ENCODE measurements at places on chromosomes 6 and 20.

GRCh38 chr6:155248008-155249001 is 15.5 kb upstream of the CLDN20 start:
- DNase-seq = peak; percentile 50

DNA sequence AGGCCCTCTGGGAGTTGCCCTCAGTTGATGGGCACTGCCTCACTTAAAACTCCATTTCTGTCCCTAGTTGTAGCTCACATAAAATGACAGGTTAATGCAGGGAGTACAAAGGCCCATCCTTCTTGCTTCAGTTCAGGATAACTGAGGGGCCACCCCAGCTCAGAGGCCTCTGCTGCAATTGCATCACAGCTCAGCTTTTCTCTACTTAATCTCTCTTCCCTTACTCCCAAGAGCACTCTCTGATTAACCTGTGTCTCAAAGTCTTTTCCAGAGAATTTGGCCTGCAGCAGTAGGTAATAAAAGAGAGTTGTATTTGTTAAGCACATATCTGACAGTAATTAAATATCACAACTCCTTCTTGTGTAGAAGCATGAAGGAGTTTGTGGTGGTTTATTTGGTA is 40.9 kb upstream of the FLRT3 start:
- DNase-seq = no peak

DNA sequence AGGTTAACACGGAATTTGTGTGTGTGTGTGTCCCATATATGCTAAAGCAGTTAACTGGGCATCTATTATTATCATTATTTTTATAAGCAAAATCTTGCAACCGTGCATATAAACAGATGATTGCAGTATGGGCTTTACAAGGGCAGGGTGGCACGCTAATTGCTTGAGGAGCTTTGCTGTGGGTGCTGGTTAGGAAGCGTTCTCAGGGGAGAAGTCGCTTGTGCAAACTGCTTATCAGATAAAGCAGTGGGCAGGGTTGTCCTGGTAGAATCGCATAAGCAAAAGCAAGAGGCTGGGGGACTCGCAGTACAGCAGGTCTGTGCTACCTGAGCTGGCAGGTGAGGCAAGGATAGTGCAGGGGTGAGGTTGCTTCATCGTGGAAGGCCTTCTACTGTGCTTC is 9.7 kb upstream of the CCN6 start:
- no peak for DNase-seq

DNA sequence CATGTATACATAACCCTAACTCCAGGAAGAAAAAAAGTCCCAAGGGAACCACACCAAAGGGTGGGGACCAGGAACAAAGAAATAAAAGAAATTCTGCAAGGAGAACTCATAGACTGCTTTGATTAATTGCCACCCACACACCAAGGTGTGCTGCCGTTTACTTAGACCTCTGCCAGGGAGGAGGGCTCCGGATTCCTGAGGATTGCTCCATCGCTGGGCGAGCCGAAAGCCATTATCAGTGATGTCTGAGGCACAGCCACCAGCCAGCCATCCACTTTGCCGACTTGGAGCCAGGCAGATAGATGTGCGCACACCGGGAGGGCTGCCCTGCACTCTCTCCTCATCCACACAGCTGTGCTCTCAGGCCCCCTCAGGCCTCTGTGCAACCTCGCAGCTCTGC is 272.7 kb upstream of the FOXQ1 start:
- DNase-seq = no peak

DNA sequence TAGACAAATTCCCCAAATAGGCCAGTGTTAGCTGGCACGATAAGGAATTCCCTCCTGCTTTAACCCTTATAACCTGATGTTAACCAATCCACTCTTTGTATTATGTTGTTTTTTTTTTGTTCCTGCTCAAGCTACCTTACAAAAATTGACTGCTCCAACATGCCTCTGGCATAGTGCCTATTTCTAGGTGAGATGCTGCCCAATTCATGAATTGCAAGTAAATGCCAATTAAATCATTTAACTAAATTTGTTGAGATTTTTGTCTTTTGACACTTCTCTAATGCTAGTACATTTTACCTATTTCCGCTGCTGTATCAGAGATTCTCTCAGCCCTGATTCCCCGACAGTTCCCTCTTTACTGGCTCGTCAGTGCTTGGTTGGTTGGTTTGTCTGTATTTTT is 66.5 kb downstream of the HECA start:
- no peak for DNase-seq

DNA sequence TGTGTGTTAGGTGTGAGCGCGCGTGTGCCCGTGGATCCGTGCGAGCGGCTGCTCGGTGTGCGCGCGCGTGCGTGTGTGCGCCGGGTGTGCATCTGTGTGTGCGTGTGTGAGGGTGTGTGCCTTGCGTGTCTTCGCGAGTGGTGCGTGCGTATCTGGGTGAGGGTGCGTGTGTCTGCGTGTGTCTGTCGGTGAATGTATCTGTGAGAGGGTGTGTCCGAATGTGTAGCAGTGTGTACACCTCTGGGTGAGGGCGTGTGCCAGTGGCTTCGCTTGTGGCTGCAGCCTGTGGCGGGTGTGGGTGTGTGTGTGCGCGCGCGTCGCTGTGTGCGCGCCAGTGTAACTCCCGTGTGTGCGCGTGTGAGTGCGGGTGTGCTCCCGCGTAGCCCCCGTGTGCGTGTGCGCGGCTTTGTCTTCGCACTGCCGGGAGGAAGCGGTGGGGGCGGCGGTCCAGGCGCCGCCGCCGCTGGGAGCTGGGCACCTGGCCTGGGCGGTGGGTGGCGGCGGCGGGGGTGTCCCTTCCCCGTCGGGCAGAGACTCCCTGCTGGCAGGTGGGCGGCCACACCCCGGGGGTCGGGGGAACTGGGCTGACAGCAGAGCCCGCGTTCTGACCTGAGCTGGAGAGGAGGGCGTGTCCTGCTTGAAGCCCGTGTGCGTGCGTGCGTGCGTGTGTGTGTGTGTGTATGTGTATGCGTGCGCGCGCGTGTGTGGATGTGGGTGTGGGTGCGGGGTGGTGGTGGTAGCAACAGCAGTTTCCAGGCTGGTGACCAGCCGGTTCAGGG is 61.3 kb upstream of the EPB41L1 start:
- DNase-seq = no peak

Measured in HAP-1 (cell line).